ENCODE measurements at places on chromosomes 12 and 14.

DNA sequence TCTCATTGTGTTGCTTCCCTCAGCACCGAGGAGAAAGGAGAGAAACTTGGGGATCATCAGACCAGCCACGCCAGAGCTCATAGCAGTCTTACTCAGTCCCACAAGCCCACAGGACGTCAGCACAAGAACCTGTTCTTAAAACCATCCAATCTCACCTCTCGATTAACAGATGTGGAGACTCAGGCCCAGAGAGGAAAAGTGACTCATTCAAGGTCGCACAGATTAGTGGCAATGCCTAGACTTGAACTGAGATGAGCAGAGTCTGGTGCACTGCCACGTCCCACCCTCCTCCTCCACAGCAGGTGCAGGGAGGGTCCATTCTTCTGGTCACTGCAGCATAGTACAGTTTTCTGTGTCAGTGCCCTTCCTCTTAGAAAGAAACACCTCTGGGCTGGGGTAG lies 154.9 kb upstream of the PZP start:
- no peak for DNase-seq

- DNase-seq = no peak
Observed at GRCh38 chr14:33375786-33376185, 437.1 kb downstream of the NPAS3 start.

- DNase-seq = no peak
Observed at GRCh38 chr12:128444598-128444997, 177.6 kb downstream of the TMEM132C start.

DNA sequence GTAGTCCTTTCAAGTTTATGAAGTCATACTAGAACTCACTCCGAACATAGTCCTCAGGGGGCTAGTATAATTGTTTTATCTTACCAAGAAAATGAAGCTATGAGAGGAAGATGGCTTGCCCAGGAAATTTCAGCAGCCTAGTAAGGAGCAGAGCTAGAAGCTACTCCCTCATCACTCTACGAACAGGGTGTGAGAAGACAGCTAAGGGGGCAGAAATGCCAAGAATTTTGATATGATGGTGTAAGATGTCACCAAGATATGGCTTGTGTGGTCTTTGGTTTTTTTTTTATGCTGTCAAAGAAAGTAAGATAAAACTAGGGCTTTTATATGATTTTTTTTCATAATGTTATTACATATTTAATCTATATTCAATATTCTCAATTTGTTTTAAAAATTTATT lies 47.6 kb downstream of the PRICKLE1 start:
- no peak for DNase-seq

GRCh38 chr12:7016958-7017571 lies 1.2 kb downstream of the LPCAT3 start:
- no peak for DNase-seq

DNA sequence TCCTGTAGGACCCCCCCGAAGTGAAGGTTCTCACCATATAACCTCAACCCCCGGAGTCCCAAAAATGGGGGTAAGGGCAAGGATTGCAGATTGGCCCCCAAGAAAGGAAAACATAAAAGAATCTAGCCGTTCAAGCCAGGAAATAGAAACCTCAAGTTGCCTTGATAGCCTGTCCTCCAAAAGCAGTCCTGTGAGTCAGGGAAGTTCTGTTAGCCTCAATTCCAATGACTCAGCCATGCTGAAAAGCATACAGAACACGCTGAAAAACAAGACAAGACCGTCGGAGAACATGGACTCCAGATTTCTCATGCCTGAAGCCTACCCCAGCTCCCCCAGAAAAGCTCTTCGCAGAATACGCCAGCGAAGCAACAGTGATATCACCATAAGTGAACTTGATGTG lies 344.2 kb upstream of the RGS6 start:
- peak; percentile 89 for DNase-seq
